ENCODE measurements at places on chromosomes 16 and 17.

- no peak for DNase-seq
These were observed 443 bp downstream of the TEDC2 start for GRCh38 chr16:2460391-2460713.

DNA sequence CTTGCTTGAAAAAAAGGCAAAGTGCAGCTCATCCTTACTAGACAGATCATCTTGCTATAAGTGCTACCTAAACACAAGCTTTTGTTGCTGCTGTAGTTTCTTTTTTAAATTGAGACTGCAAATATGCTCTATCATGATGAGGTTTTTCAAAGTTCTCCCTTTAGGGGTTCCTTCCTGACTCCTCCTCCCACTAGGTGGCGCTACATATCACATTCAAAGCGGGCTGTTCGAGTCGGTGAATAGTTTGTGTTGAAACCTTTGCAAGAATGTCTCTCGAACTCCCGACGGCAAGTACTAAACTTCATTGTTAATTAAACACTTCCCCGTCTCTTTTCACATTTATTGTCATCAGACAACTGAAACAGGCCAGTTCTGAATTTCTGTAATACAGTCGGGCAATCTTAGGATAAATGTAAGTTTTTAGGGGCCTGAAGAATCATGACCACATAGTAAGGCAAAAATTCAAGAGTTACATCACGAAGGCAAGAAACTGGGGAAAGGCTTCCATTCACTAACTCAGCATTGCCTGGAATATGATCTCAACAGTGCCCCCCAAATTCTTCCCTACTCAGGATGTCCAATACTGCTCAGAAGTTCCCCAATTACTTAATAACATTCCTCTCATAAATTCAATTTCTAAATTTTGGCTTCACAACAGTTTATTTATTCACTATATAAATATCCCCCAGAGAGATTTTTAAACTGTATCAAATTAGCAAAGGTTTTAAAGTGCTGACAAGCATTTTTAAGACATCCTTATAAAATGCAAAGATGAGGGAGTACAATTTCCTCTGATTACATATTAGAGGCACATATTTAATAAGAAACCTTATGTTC, 6.7 kb downstream of the HS3ST3A1 start:
- peak; percentile 91 for DNase-seq

DNA sequence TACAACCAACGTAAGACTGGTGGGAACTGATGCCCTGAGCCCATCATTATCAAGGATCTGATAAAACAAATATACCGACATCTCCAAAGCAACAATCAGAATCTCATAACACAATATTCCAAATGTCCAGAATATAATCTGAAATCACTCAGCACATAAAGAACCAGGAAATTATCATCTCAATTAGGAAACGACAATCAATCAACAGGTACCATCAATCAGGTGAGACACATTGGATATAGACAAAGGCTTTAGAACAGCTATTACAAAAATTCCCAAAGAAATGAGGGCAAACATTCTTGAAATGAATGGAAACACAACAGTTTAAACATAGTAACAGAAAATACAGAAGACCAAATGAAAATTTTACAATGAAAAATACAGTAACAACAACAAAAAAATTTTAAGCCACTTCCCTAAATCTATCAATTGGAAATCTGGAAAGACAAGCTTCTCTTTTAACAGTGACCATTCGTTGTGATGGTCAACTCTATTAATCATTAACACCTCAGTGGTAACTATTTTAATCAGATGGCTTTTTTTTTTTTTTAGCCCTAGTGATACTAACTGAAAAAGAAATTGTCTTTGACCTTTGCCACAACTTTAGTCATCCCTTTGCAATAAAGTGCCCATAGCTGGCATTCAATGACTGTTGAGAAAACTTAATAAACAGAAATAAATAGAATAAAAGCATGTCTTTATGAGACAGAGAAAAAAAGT, 70.4 kb downstream of the USP32 start:
- no peak for DNase-seq

GRCh38 chr17:16662936-16663335, 9.3 kb upstream of the ZNF624 start:
- DNase-seq, result no peak

DNA sequence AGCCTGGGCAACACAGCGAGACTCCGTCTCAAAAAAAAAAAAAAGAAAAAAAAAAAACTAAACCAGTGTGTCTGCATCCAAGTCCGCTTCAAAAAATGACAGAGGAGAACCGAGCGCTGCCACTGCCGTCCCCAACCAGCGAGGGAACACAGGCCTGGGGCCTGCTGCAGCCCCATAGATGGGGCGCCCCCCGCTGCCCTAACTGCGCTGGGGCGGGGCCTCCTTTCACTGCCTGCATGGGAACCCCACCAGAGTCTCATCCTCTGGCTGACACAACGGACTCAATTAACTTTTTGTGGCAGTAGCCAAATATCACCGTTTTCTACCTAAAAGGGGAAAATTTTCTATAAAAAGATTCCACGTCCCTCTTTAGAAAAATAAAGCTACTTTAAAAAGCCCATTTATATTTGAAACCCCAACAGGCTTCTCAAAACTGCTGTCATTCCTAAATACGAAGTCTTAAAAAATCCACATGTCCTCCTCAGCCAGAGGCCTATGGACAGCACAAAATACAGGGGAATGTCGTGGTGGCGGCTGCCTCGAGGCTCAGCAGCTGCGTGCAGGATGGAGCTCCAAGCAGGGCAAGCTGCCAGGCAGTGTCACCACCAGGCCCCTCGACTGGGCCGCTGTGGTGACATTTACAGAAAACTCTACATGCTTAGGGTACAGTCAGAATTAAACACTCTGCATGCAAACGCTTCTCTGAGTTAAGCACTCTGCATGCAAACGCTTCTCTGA, 30.3 kb downstream of the KLHDC4 start:
- DNase-seq, result no peak

DNA sequence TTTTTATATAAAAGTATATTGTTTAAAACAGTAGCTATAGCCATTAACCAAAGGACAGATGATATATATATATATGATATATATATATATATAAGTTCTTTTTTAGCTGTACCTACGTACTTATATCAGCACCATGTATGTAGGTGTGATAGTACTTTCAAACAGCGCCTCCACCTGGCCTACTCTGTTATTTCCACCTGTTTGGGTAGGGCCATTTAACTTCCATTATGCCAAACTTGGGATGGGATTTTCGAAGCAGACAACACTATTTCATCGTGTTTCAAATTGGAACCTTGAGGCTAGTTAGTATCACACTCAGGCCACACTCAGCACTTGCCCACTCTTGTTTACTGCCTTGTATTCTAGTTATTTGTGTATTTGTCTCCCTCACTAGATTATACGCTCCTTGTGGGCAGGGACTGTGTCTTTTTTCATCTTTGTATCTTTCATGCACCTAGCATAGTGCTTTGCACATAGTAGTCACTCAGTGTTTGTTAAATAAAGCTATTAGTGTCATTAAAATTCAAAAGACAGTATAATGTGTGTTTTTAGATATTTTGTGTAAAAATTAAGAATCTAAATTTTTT, 11.8 kb upstream of the CLTC start:
- DNase-seq, result peak; percentile 59

DNA sequence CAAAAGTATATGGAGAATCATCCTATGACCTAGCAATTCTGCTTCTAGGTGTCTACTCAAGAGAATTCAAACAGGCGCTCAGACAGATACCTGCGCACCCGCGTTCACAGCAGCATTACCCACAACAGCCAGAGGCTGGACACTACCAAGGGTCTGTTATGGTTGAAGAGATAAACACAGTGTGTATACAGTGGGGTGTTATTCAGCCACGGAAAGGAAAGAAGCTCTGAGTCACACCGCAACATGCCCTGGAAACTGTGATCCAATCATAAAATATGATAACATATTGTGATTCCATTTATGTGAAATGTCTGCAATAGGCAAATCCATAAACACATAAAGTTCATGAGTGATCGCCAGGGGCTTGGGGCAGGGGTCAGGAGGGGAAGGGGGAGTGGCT, 18.0 kb upstream of the JPH3 start:
- no peak for DNase-seq

GRCh38 chr16:81713295-81713772, 65.8 kb upstream of the PLCG2 start:
- DNase-seq, result no peak

GRCh38 chr16:82344157-82344556, 174.1 kb upstream of the MPHOSPH6 start:
- DNase-seq, result no peak

- DNase-seq, result peak; percentile 67
These were observed 18.1 kb downstream of the ADGRG1 start for GRCh38 chr16:57646388-57647039.

GRCh38 chr17:5705876-5706576, 121.7 kb upstream of the NLRP1 start:
- DNase-seq, result no peak

DNA sequence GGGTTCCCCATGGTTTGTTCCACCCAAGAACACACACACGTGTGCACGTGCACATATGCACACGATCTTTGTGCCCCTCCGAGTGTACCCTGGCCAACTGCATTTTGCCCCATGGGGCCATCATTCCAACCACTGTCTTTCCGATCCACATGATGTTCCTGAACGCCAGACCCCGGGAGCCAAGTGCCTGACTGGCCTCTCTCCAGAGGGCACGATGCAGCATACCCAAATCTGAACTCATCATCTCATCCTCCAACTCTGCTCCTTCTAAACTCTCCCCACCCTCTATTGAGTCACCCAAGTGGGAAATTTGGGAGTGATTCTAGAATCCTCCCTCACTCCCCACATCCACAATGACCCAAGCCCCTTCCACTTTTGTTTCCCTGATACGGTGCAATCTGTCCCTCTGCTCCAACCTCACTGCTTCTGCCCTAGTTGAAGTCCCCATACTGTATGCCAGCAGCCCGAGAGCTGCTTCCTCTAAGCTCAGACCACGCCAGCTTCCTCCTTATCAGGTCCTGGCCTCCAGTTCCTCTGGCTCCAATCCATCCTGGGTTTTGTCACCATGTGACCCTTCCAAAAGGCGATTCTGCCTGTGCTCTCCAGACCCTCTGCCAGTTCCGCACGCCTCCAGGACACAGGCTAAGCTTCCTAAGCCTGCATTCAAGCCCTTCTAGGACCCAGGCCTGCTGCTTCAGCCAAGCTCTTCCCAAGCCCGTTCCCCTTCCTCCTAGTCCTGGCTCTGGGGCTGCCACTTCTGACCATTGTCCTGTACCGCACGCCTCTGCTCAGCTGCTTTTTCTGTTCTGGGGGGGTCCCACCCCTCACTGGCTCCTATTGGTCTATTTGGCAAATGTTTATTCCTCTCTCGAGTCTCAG, 10.1 kb upstream of the TMEM208 start:
- no peak for DNase-seq

DNA sequence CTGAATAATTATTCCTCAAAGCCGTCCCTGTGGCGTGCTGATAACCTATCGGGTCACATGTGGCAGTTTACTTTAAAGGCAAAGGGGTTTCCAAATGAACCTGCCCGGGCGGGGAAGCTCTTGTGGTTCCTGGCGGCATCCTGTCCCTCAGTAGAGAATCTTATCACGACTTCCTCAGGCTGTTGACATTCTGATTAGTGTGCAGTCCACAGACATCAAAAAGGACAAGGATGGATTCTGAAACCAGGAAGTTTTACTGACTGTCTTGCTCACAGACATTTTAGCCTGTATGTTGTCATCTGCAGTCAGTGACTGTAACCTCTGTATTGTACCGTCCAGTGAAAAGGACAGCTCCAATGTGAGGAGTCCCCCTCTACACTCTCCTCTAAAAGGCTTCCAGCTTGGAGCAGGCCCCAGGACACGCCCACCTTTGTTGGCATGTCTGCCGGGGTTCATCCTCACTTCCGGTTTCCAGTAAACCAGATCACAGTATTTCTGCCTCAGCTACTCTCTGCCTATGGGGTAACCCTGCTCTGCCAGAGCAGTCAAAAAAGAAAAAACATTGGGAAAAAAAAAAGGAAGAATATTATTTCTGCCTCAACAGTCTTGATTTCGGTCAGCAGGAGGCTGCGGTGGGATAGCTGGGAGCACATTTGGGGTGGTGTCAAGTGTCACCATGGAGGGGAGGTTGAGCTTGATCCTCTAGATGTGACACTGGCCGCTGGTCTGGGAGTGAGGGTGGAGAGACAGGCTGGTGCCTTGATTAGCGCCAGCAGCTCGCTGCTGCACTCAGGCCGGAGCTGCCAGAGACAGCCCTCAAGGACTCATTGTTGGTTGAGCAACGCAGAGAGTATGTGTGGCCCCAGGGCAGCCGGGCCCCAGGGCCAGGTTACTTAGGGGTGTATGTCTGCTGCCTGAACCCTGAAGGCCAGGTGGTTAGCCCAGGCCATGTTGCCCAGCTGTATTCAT, 89.0 kb upstream of the DNAH17 start:
- DNase-seq, result peak; percentile 71

DNA sequence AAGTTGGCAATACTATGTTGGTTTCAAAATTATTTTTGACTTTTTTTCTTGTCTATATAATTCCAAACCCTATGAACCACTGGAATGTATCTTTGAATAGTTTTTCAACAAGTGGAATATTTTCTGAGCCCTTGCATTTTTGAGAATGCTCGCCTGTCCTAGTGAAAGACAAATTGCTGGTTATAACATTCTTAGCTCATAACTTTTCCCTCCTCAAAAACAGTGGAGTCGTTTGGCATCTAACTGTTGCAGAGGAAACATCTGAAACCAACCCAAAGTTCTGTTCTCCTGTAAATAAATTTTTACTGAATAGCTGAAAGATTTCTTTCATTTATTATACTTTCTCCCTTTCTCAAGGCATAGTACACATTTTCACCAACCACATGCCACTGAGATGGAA, 11.3 kb upstream of the COX10 start:
- DNase-seq, result no peak

DNA sequence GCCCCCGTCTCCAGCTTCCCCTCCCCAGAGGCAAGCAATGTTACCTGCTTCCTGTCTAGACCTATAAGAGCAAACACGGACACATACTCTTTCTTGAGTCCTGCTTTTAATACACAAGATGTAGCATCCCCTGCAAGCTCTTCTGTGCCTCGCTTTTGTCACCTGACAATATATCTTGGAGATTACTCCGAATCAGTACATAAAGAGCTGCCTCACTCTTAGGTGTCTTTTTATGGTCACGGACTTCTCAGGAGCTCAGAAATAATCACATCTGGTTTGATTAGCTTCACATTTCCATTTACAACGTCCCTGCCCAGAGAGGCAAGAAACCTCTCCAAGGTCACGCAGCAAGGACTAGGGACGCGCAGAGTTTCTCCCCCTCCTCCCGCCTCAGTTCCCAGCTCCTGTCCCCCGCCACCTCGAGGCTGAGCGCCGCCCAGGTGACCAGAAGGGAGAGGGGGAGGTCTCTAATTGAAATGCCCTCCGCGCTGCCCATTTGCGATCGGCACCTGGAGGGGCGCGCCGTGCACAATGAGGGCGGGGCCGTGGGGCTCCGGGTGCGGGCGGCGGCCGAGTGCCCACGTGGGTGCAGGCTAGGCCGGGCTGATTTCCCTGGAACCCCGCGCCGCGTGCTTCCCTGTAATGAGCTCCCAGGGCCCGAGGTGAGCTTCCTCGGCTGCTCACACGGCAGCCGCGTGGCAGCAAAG, 13.8 kb upstream of the SEZ6 start:
- DNase-seq, result no peak

DNA sequence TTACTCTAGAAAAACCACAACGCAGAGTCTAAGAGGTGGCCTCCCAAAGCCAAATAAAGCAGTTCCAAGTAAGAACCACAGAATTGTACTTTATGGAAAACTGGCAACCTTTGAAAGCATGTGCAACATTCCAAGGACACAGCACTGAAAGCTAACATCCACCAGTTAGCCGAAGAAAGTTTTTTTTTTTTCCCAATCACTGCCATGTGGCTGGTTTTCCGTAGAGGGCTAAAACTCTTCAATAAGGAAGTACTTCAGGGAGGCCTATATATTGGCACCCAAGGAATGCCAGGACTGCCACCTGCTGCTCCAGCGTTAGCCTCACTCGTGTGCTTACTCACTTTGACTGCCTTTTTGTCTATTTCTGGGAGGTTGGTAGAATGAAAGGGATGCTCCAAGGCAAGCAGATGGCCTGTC, 25.2 kb downstream of the CEP95 start:
- DNase-seq, result no peak
